ENCODE measurements at places on chromosomes 11 and 22.

DNA sequence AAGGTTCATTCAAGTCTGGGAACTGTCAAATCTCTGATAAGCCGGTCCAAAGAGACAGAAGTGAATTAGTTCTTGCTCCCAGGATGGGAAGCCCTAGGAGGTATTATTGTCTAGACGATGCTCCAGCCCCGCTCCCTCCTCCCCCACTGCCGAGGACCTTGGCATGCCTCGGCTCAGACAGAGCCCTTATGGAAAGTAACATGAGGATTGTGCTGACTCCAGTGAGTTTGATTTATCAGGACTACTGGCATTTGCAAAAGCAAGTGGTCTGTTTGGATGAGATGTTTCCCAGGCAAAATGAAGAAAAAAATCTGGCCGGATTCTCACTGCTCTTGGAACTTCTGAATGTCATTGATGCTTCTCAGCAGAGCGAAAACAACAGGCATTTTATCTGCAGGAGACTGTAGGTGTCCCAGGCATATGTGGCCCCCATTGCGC is 341.0 kb downstream of the ETS1 start:
- DNase-seq: no peak

DNA sequence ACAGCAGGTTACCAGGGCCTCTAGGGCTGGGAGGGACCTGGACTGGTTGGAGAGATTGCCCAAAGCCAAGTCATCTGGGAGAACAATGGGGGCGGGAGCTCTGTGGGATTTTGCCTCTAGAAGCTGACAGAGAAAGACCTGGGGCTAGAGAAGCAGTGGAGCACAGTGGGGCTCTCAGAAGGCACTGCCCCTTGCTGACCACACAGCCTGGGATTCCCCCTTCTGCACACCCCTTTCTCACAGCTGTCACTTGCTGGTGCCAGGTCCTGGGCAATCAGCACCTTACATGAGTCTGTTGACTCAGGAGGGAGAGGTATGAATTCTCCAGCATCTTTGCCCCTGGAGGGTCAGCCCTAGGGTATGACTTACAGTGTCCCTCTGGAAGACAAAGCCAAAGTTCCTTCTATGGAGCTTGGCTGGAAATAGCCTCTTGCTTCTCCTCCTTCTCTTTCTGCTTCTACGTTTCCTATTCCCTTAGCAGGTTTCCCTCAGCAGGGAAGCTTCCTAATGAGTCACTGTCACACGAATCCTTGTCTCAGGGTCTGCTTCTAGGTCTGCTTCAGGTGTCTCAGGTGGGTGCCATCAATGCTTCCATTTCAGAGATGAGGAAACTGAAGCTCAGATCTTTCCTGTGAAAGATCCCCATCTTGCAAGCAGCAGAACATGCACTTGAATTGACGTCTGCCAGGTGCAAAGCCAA is 27.0 kb downstream of the GDPD5 start:
- no peak for DNase-seq

GRCh38 chr22:40400159-40400558 is 29.8 kb downstream of the SGSM3 start:
- DNase-seq: no peak

- peak; percentile 80 for DNase-seq
These were observed 813.3 kb downstream of the OPCML start for GRCh38 chr11:132718711-132719671.

GRCh38 chr22:42754658-42755057 is 34.0 kb upstream of the A4GALT start:
- DNase-seq: no peak

GRCh38 chr22:33564683-33565082 is 355.6 kb downstream of the LARGE1 start:
- no peak for DNase-seq
